ENCODE measurements at places on chromosomes 5 and 9.

DNA sequence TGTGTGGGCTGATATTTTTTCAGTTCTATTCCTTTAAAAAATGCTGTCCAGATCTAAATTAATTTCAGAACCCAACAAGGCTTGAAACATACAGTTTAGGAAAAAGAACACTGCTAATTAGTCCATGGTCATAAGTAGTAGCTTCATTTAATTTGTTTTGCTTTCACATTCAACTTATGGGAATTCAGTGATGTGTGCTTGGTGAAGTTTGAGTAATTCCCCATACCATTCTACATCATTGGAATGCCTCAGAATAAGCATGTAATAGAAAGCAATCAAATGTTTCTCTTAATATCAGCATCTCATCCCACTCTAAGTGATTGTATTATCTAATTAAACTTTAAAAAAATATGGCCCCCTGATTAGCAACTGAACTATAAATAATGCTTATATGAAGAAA lies 2.7 kb downstream of the CNTLN start:
- no peak for DNase-seq

- DNase-seq = no peak
Observed at GRCh38 chr9:38215465-38215864, 146.4 kb upstream of the SHB start.

DNA sequence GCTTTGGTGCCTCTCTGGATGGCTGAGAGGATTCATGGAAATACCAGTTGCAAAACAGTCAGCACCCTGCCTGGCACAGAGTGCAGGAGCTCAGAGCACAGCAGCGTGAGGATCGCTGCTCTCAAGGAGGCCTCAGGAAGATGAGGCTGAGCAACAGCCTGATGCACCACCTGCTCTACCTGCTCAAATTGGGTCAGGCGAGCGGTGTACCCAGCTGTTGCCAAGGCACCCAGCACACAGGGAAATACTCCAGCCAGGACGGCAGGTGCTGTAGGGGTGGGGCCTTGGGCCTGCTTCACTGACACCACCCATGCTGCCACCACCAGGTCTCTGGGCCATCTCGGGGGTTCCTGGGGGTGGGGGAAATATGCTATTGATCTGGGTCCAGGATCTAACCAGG lies 4.3 kb downstream of the EEIG1 start:
- DNase-seq = no peak

DNA sequence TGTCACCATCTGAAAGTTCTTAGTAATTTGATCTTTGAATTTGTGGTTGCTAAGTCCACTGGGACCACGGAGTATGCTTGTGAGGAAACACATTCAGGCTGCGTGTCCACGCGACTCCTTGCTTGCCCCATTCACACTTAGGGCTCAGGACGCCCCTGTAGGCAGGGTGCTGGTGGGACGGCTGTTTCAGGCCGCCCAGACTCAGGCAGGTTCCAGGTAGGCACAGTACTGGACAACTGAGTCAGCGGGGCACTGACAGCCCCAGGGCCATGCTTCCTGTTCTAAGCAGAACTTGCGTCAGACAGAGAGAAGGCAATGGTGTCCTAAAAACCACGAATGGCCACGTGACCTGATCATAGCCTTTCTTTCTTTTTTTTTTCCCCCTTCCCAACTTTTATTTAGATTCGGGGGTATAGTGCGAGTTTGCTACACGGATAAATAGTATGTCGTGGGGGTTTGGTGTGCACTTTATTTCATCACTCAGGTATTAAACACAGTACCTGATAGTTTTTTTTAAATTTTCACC lies 7.7 kb upstream of the RASGEF1C start:
- DNase-seq = no peak

GRCh38 chr9:130728721-130729120 lies 35.1 kb downstream of the EXOSC2 start:
- no peak for DNase-seq

DNA sequence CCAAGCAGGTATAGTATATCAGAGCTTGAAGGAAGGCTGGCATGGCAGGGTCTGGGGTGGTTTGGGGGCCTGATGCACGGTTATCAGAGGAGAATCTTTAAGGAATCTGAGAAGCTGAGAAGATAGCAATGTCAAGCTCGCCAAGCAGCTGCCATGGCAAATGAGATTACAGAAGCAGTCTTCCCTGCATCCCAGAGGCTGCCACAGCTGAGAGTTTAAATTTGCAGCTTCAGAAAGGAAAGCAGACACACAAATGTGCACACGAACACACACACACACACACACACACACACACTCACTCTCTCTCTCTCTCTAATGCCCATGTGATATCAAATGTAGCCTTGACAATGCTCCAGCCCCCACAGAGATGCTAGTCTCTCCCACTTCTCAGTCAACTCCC lies 79.0 kb upstream of the TNC start:
- DNase-seq = no peak

- DNase-seq = no peak
Observed at GRCh38 chr9:91220021-91220420, 141.7 kb downstream of the AUH start.

- DNase-seq = no peak
Observed at GRCh38 chr9:110179734-110180133, 28.2 kb downstream of the C9orf152 start.

DNA sequence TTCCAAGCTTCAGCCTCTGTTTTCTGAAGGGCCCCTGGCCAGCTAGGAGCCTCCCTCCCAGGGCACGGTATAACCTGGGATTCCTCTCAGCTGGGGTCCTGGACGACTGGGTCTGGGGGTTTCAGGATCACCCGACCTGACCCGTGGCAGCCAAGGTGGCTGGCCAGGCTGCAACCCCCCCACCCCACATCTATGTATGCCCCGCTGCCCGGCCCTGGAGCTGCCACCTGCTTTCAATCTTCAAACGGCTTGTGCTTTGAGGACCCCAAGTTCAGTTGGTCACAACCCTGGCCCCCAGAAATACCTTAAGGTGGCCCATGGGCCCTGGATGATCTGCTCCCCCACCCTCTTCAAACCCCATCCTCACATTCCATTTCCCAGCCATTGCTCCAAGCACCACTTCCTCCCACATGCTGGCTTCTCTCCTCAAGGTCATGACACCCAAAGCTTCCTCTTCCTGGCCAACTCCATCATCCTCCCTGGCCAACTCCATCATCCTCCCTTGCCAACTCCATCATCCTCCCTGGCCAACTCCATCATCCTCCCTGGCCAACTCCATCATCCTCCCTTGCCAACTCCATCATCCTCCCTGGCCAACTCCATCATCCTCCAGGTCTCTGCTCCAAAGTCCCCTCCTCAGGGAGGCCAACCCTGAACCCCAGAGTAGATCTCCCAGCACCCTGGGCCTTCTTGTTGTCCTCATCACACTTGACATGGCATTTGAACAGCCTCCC lies 17.2 kb upstream of the TTLL11 start:
- no peak for DNase-seq

- DNase-seq = no peak
Observed at GRCh38 chr5:67432606-67433005, 236.0 kb upstream of the CD180 start.

GRCh38 chr5:73957397-73958001 lies 331.5 kb downstream of the ARHGEF28 start:
- no peak for DNase-seq

- DNase-seq = no peak
Observed at GRCh38 chr5:150252489-150252888, 37.1 kb downstream of the CAMK2A start.

DNA sequence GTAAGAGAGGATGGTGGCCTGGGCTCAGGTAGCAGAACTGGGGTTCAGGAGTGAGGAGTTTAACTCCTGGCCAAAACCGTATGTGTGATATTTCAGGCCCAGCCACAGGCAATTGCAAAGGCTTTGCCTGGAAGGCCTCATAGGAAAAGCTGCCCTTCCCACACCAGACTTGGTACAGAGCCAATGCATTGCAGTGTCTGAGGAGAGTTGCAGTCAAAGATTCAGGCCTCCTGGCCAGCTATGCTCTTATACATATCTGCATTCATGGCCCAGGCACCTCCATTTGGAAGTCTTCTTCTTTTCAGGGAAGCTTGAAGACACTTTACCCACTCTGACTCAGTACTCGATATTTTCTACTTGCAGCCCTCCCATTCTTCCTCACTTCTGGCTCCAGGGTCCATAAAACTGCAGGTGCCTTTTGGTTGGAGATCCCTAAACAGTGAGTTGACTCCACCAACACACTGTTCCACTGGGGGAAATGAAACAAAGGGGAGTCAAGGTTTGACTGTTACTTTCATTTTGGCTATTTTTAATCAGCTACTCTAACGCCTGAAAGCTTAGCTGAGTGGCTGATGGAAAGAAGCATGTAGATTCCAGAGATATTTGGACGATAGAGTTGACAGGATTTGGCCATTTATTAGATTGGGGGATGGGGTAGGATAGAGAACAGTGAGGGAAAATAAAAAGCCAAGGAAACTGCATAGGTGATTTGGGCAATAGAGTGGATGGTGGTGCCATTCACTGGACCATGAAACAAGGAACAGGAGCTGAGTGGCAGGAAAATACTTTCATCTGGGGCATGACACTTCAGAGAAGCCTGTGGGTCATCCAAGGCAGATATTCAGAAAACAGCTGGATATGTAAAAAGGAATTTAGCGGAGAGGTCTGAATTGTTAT lies 30.6 kb upstream of the IL33 start:
- no peak for DNase-seq

GRCh38 chr5:161089569-161089968 lies 237.6 kb upstream of the ATP10B start:
- no peak for DNase-seq

GRCh38 chr9:83384214-83384613 lies 154.0 kb downstream of the FRMD3 start:
- DNase-seq = no peak

DNA sequence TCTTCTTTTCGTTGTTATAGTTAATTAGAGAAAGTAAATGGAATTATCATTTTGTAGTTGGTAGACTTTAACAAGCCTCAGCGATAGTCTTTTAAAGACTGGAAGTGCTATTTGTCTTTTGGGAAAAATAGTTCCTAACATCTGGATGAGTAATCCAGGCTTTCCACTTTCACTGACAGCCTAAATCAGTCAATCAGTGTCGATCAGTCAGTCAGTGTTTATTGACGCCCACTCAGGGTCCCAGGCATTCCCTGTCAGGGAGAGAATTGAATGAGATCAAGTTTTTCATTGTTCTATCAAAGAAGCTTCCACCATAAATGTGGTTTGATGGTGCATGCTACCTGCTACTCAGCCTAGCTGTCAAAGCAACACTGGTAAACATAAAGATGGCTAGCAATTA lies 2.6 kb downstream of the ABL1 start:
- DNase-seq = no peak

- DNase-seq = no peak
Observed at GRCh38 chr5:91049800-91050199, 333.3 kb downstream of the ARRDC3 start.

GRCh38 chr5:72436796-72437471 lies 70.3 kb downstream of the ZNF366 start:
- DNase-seq = no peak

- no peak for DNase-seq
Observed at GRCh38 chr9:4862506-4863250, 69.9 kb downstream of the RCL1 start.

GRCh38 chr9:6960777-6961176 lies 203.0 kb downstream of the KDM4C start:
- DNase-seq = no peak

DNA sequence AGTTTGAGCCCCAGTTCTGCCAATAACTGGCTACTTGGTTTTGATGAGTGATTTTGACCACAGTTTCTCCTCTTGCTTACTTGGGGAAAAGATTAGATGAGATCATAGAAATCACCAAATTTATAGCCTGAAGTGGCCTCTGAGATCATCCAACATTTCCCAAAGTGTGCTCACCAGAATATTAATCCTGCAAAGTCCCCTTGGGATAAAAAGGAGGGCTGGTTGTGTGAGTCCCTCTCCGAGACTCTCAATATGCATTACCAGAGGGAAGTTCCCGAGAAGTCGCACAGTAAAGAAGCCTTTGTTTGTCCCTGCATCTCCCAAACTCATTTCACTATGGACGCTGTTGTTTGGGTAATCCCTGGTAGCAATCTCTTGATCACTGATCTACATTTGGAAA lies 88.4 kb upstream of the ADRA1B start:
- DNase-seq = no peak

DNA sequence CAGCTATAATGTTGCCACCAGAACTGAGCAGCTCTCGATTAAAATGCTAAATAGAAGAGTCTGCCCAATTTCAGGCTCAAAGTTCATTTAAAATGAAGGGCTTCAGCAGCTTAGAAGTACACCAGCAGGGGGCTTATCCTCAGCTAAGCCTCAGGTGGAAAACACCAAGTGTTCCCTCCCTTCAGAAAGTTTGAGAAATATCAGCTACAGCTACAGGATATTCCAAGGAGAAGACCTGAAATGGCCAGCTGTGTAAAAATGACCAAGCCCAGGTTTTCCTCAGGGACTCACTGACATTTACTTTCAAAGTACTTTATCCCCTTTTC lies 395.4 kb downstream of the DTWD2 start:
- DNase-seq = no peak

- DNase-seq = no peak
Observed at GRCh38 chr9:7095058-7095457, 337.3 kb downstream of the KDM4C start.

DNA sequence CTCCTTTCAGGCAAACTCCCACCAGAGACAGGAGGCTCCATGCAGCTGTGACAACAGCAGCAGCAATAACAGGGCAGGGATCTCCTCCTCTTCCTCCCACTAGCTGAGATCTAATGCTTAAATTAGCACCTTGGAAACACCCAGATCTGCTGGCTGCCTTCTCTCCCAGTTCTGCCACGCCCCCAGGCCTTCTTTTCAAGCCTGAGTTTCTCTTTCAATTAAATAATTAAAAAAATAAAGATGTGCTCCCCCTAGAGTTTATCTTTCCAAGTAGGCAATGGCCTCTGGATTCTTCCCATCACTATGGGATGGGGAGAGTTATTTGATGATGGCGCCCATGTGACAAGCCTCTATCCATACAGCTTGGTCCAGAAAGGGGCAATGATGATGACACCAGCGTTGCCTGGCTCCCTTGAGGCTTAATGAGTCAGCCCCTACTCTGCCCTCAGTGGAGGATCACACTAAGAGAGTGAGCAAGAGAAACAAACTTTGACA lies 3.8 kb downstream of the FAM219A start:
- no peak for DNase-seq

- no peak for DNase-seq
Observed at GRCh38 chr5:94983861-94984535, 300.9 kb downstream of the MCTP1 start.

GRCh38 chr9:124500796-124501611 lies 6.2 kb downstream of the NR5A1 start:
- no peak for DNase-seq

GRCh38 chr9:107793541-107793940 lies 304.0 kb upstream of the KLF4 start:
- DNase-seq = no peak

GRCh38 chr9:137478962-137479861 lies 20.1 kb upstream of the NSMF start:
- no peak for DNase-seq

DNA sequence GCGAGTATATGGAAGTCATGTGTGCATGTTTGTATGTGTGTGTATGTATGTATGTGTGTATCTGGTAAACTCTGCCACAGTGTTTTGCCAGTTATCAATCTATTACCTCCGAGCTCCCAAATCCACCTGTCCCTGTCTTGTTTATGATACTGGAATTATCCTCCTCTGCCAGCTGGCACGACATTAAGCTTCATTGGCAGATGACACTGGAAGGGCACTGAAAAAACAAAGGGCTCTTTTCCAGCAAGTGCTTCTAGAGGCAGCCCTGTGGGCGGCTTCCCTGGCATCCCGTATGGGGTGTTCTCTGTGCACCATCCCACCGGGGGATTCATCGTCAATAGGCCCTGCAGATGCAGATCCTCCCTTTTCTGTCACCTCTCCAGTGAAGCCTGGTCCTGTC lies 221.5 kb downstream of the MSX2 start:
- DNase-seq = no peak

Data from activated T-cell treated with anti-CD3 and anti-CD28 coated beads for 4 hours (primary cell).